Activated naive CD4-positive, alpha-beta T cell (primary cell): ENCODE measurements at places on chromosomes 6 and 20.

GRCh38 chr20:12166053-12166717 lies 248.5 kb downstream of the BTBD3 start:
- no peak for DNase-seq

GRCh38 chr6:69580706-69581105 lies 216.1 kb downstream of the LMBRD1 start:
- DNase-seq: no peak

DNA sequence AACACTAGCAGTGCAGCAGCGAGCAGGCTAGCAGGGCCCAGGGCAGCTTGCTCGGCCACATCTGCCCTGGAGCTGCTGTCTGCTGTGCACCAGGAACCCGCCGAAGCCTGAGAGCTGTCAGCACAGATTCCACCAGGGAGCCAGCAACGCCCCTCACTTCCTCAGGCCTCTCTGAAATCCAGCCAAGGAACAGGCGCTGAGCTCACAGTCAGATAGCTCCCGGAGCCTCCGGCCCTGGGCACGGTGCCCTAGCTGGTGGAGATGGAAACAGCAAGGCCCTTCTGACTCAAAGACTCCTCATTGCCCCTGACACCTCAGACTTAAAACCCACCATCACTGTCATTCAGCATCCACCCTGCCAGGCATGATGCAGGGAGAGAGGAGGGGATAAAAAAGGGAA lies 839.4 kb downstream of the MAFB start:
- no peak for DNase-seq

GRCh38 chr6:912871-913835 lies 220.2 kb upstream of the EXOC2 start:
- no peak for DNase-seq

GRCh38 chr20:47490795-47491194 lies 10.9 kb upstream of the NCOA3 start:
- DNase-seq: no peak

- DNase-seq: no peak
These were observed 298.4 kb downstream of the MAFB start for GRCh38 chr20:40390654-40391053.

DNA sequence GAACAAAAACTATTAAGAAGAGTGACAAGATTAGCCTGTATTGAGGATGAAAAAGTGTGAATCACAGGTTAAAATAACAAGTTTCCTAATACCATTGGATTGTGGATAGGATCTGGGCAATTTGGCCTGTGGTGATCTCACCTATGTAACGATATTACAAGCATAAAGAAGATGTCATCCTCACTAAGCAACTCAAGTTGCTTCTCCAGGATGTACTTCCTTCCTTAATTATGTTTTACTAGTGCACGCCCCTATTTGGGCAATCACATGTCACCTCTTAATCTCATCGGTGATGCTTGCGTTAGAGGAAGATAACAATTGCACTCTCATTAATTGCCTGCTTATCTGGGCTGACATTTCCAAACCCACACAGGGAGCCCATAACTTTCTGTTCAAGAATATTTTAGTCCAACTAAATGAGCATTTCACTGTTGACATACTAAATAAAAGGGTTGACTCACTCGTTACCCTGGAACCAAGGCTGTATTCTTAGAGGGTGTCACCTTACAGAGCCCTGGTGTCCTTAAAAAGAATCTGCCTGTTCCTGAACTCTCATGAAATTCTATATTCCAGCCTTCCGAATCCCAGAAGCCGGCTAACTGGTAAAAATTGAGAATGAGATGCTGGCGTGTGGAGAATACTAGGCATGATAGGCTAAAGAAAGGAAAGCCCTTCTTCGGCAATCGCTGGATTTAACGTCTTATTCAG lies 88.2 kb upstream of the ATXN1 start:
- no peak for DNase-seq

- DNase-seq: no peak
These were observed 106.0 kb downstream of the SH3BGRL2 start for GRCh38 chr6:79737172-79737571.

GRCh38 chr6:129992881-129993280 lies 25.5 kb upstream of the L3MBTL3 start:
- no peak for DNase-seq

- no peak for DNase-seq
These were observed 47.0 kb downstream of the CDH4 start for GRCh38 chr20:61299104-61299503.

- DNase-seq: peak; percentile 7
These were observed 40.6 kb downstream of the ISM1 start for GRCh38 chr20:13261460-13262301.
